ENCODE measurements at places on chromosomes 12 and 14. TPM values are rescaled to one million over a fixed set of nuclear protein-coding genes. Genes with fewer than 3 reads are reported as not detected.

DNA sequence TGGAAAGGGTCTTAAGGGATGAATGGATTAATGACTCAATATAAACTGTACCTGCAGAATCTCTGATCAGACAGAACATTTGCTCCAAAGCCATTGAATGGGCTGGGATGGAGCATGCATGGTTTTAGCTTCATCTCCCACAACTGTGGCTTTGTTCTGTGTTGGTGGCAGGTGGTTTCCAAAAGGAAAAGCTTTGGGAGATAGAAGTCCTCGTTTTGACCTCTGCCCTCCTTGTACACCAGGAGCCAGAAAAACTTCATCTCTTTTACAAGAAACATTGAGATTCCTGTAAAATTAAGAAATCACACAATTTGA is 39.5 kb downstream of the GPR65 start:
- DNase-seq: no peak
- no peak overlapping the region for H3K27ac ChIP-seq
- no peaks in the 10 kb centered on the region for H3K36me3 ChIP-seq
- no peak overlapping the region for H3K4me3 ChIP-seq
- peaks cover 4% of the 10 kb centered on the region for H3K4me1 ChIP-seq

DNA sequence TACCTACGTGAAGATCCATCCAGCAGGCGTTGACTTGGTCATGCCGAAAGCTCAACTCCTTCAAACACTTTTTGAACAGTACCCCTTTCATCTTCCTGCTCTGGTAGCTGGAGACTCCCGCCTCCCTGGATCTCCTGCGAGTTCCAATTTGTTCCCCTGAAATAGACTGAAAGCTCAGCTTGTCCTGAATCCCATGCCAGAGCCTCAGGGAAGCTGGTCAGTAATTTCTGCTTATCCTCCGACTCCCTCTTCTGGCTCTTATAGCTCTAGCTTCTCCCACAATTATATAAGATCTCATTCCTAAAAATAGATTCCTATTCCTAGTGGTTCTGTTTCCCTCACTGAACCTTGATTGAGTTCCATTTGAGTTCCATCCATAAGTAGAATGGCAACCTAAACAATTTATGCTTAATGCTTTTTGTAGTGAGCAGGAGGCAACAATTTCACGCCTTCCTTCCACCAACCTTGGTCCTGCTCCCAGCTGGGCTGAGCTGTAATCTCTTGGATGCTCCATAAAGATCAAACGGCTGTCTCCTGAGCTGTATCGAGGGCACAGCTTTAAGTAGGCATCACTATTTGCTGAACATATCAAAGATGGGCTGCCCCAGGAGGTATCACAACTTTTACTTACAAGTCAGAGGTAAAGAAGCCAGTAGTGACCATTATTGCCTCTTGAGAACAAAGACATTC is 8.0 kb upstream of the TMEM132C start:
- H3K4me1 ChIP-seq: no peaks in the 10 kb centered on the region
- DNase-seq: no peak
- no peaks in the 10 kb centered on the region for H3K36me3 ChIP-seq
- H3K27ac ChIP-seq: no peak overlapping the region
- H3K27me3 ChIP-seq: no peaks in the 10 kb centered on the region

GRCh38 chr14:104385531-104386101 is 193.9 kb upstream of the C14orf180 start:
- H3K27me3 ChIP-seq: no peaks in the 10 kb centered on the region
- H3K4me1 ChIP-seq: no peaks in the 10 kb centered on the region
- no peak overlapping the region for H3K27ac ChIP-seq
- no peak overlapping the region for H3K4me3 ChIP-seq
- no peaks in the 10 kb centered on the region for H3K36me3 ChIP-seq
- peak; percentile 31 for DNase-seq

DNA sequence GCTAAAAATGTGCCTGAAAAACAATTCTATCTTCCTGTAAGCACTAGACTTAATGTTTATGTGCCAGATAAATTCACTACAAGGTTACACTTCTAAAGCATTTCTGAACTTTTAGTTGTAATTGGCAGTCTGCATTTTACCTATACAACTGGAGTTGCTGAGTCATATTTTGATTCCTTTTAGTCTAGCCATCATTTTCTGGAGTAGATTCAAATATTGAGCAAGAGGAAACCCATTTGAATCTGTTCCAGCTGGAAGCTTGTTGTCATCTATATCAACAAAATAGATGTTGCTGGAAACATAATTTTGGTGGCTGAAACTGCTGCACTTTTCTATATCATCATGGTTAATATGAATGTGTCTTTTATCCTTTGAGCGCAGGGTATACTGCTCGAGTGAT is 122.2 kb upstream of the CCDC175 start:
- no peaks in the 10 kb centered on the region for H3K36me3 ChIP-seq
- H3K27ac ChIP-seq: no peak overlapping the region
- no peak for DNase-seq
- H3K4me3 ChIP-seq: no peak overlapping the region

DNA sequence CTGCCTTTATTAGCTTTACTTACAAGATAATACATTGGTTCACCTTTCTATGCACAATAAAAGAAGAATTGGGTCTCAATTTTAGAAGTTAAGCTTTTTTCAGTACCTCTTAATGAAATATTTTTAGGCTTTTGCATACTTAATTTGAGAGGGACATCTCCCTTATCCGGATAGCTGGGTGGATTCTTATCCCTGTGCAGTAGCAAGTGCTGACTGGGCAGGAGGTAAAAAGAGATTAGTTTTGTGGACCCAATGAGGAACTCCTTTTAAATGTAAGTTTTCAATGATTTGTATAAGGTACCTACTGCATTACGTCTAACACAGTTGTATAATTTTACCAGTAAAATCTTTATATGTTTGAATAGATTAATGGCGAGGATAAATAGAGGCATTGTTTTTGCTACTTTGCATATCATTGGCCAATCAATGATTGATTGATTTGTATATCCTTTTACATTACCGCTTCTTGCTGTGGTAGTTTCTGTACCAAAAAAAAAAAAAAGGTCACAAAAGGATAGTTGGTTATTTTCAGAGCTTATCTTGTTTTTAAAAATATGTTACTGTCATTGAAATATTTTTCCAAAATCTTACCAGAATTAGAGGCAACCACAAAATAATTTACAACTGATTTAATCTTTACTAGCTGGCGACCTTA is 2.2 kb downstream of the CPSF6 start:
- no peak overlapping the region for H3K27ac ChIP-seq
- no peaks in the 10 kb centered on the region for H3K27me3 ChIP-seq
- peak overlapping the region; percentile 77 for H3K4me3 ChIP-seq
- H3K36me3 ChIP-seq: no peaks in the 10 kb centered on the region

GRCh38 chr12:121764808-121765207 is 28.7 kb downstream of the RHOF start:
- H3K27ac ChIP-seq: no peak overlapping the region
- no peaks in the 10 kb centered on the region for H3K27me3 ChIP-seq
- H3K36me3 ChIP-seq: no peaks in the 10 kb centered on the region

DNA sequence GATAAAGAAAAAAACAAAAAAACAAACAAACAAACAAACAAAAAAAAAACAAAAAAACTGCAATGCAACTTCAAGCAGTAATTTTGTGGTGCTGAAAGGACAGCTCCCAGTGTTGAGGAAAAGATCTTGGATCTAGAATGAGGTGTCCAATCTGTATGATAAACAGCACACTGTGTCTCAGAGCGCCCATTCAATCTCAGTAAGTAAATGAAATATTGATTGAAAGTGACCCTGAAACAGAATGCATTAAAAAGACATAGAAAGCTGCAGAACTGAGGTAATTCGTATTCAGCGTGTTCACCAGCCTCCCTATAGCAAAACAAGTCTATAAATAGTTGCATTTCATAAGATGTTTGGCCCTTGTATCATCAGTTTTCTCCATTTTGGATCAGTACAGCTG is 153.0 kb downstream of the NOVA1 start:
- no peaks in the 10 kb centered on the region for H3K27me3 ChIP-seq
- H3K4me1 ChIP-seq: no peaks in the 10 kb centered on the region
- no peak overlapping the region for H3K27ac ChIP-seq
- no peaks in the 10 kb centered on the region for H3K36me3 ChIP-seq
- DNase-seq: no peak

Gene CSRNP2
- total RNA-seq: 34.5 TPM

Gene FLRT2
- 13.3 TPM for total RNA-seq

DNA sequence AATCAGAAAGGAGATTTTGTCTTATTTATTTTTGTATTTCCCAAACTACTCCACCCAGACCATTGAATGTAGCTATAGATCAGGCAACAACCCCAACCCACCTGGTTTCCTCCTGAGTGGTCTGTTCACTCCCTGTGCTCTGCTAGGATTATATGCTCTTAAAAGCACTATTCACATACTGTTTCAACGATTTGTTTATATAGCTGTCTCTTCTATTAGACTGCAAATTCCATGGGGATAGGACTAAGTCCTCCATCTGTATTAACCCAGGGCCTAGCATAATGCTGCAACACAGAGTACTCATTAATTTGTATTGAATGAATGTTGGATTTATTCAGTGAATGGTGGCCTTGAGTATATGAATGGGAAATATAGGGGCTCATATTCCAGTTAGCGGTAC is 307.6 kb downstream of the RAD51B start:
- H3K36me3 ChIP-seq: no peaks in the 10 kb centered on the region
- H3K27ac ChIP-seq: no peak overlapping the region
- peaks cover 8% of the 10 kb centered on the region for H3K4me1 ChIP-seq

Gene TPH2
- total RNA-seq: not detected

Gene AJUBA
- 37.8 TPM for total RNA-seq

Gene SLC35F4
- not detected for total RNA-seq

Gene AQP6
- 0.35 TPM for total RNA-seq

GRCh38 chr12:39989501-39989900 is 116.4 kb downstream of the SLC2A13 start:
- H3K4me1 ChIP-seq: no peaks in the 10 kb centered on the region
- H3K4me3 ChIP-seq: no peak overlapping the region
- H3K36me3 ChIP-seq: no peaks in the 10 kb centered on the region
- no peak overlapping the region for H3K27ac ChIP-seq
- H3K27me3 ChIP-seq: no peaks in the 10 kb centered on the region

DNA sequence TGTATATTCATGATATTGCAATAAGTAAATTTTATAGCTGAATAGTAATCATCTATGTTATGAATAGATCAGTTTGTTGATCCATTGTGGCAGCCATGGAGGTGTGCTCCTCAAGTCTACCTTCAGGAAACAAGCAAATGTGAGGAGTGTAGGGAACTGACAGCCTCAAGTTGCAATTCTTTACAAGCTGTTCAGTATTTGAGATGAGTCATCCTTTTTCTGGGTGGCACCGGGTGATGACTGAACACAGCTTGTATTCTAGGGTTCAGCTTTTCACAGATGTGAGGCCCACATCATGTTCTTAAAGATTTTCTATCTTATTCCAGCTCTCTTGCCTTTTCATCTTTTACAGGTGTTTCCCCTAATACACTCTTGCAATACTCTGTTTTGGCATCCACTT is 452.4 kb downstream of the KCNH5 start:
- H3K27ac ChIP-seq: no peak overlapping the region

Gene NKX2-1
- 177 TPM for total RNA-seq

Gene TPPP2
- not detected for total RNA-seq

Gene CSRP2
- 28.5 TPM for total RNA-seq

Gene CAMKK2
- 39.3 TPM for total RNA-seq

GRCh38 chr12:56922031-56922430 is 12.2 kb downstream of the SDR9C7 start:
- H3K27me3 ChIP-seq: no peaks in the 10 kb centered on the region
- H3K36me3 ChIP-seq: no peaks in the 10 kb centered on the region
- no peak for DNase-seq
- H3K4me3 ChIP-seq: no peak overlapping the region
- H3K4me1 ChIP-seq: no peaks in the 10 kb centered on the region

DNA sequence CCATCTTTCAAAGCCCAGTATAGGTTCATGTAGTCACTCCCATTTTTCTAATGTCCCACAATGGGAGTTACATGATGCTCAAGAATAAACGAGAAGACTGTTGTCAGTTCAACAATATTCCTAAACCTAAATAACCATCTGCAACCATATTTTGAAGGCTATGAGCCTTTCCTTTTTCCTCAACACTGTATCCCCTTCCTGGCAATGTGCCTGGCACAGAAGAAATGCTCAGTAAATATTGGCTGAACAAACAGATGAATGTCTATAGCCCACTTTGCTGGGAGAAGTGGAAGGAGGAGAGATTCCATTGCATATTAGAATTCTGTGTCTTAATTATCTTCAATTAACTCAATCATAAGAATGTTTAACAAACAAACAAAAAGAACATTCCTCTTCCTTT is 6.1 kb downstream of the ARMH4 start:
- H3K36me3 ChIP-seq: no peaks in the 10 kb centered on the region
- no peak for DNase-seq
- H3K27ac ChIP-seq: no peak overlapping the region
- peaks cover 2% of the 10 kb centered on the region for H3K27me3 ChIP-seq
- H3K4me3 ChIP-seq: no peak overlapping the region

Gene RD3L
- not detected for total RNA-seq

Gene PHLDA1
- 16.2 TPM for total RNA-seq

- H3K27me3 ChIP-seq: no peaks in the 10 kb centered on the region
- no peak overlapping the region for H3K4me3 ChIP-seq
- DNase-seq: no peak
- H3K36me3 ChIP-seq: no peaks in the 10 kb centered on the region
- H3K27ac ChIP-seq: no peak overlapping the region
- no peaks in the 10 kb centered on the region for H3K4me1 ChIP-seq
Observed at GRCh38 chr12:82659343-82660207, 27.1 kb upstream of the TMTC2 start.

- no peaks in the 10 kb centered on the region for H3K36me3 ChIP-seq
- no peak overlapping the region for H3K27ac ChIP-seq
- peaks cover 22% of the 10 kb centered on the region for H3K4me1 ChIP-seq
- no peak for DNase-seq
Observed at GRCh38 chr14:30998100-30998706, 27.2 kb upstream of the AP4S1 start.

DNA sequence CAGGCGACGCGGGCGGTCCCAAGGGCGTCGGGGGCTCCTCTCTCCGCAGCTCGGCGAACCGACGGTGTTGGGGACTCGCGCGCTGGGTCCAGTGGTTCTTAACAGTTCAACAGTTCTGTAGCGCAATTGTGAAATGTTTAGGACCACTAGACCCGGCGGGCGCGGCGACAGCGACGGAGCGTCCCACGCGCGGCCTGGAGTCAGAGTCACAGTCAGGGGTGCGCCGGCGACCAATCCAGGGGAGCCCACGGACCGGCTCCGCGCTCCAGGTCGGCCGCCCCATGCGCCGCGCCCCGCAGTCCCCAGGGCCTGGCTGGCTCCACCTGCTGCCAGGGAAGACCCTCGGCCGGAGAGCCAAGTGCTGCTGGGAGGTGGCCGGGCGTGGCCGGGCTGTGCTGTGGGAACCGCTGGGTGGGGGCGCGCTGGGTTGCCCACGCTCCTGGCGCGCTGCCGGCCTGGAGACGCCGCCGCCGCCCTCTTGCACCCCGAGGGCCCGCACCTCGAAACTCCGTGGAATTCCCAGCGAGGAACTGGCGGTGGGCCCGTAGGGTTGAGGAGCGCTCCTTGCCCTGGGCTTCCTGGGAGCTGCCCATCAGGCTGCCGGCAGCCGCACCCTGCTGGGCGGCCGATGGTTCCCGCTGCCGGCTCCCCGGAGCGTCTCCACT is 20.9 kb upstream of the KIF26A start:
- DNase-seq: peak; percentile 70
- peak overlapping the region; percentile 43 for H3K4me3 ChIP-seq
- H3K4me1 ChIP-seq: no peaks in the 10 kb centered on the region
- H3K36me3 ChIP-seq: no peaks in the 10 kb centered on the region
- H3K27me3 ChIP-seq: peaks cover 43% of the 10 kb centered on the region

Gene NANOG
- not detected for total RNA-seq

GRCh38 chr12:74849801-74850200 is 312.2 kb downstream of the ATXN7L3B start:
- no peaks in the 10 kb centered on the region for H3K36me3 ChIP-seq
- H3K4me3 ChIP-seq: no peak overlapping the region
- no peak overlapping the region for H3K27ac ChIP-seq
- H3K27me3 ChIP-seq: no peaks in the 10 kb centered on the region
